ENCODE measurements at places on chromosomes 11 and 22.

- peak; percentile 86 for DNase-seq
These were observed 7.2 kb upstream of the NIPSNAP1 start for GRCh38 chr22:29587938-29588699.

DNA sequence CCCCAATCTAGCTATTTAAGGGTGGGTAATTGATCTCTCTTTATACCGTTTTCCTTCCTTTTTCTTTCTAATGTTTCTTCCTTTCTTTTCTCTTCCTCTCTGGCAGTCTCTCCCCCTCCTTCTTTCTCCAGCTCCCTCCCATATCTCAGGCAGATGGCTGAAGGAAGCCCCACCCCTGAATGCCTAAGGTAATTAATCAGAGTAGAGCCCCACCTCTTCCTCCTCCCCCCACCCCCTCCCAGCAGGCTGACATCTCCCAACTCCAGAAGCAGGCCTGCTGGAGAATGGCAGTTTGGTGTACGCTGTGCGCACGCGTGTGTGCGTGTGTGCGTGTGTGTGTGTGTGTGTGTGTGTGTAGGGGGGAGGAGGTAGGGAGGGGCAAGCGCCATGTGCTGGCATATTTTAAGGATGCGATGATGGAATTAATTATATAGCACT, 122.6 kb downstream of the APOL5 start:
- DNase-seq: peak; percentile 99

DNA sequence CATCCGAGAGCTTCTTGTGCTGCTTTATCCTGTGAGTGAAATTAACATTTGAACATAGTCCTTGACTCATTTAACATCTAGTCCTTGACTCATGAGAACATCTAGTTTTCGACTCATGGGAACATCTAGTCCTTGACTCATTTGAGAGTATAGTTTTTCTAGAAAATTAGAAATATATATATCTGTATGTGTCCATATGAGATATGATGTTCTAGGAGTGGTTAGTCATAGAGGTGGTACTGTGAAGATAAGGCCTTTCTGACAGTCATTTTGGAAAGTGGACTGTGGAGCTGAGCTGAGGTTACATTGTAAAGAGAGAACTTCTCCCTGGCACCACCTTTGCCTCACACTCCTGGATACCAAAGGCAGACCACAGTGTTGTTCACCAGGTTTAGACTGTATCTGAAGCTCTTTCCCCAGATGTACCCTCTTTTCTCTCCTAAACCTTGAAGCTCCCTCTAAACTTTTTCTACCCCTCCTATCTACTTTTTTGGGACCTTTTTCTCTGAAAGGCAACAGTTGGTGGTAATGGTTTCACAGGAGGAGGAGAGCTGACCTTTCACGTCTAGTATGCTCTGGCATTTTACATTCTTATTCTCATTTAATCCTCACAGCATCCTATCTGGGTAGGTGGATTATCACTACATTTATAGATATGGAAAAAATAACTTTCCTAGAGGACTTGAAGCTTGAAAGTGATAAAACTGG, 67.2 kb downstream of the PPP2R1B start:
- no peak for DNase-seq

- DNase-seq: no peak
These were observed 710 bp downstream of the ATP5MGL start for GRCh38 chr22:42639541-42640241.

GRCh38 chr11:99176430-99176829, 155.7 kb downstream of the CNTN5 start:
- DNase-seq: no peak
